Breast epithelium (tissue), 4 donors: ENCODE measurements at places on chromosomes 7 and 10.

DNA sequence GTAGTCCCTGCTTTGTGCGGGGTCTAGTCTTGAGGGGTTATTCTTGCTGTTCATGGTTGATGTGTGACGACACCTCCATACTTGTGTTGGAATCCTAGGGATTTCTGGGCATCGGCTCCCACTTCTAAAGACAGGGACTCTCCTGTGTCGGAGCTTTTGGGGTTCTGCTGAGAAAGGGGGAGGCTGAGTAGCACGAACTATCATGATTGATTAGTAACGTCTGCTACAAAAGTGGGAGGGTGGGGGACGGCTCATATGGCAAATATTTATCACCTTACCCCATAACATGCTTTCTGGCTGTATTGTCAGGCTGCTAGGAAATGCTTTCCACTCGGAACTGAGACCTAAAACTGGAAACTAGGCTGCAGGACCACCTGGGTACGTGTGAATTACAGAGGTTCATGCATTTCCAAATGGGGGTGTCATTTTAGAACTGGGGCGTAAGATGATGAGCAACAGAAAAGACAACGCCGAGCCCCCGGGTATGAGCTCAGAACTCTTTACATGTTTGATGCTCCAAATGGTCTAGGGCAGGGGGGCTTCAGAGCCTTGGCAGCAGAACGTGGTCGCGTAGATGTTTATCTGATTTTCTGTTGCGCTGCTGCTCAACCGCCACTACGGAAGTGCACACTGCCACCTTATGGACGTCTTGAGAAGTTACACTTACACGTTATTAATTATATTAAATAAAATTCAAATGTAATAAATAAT lies 15.1 kb upstream of the NME8 start:
- no peak for DNase-seq

DNA sequence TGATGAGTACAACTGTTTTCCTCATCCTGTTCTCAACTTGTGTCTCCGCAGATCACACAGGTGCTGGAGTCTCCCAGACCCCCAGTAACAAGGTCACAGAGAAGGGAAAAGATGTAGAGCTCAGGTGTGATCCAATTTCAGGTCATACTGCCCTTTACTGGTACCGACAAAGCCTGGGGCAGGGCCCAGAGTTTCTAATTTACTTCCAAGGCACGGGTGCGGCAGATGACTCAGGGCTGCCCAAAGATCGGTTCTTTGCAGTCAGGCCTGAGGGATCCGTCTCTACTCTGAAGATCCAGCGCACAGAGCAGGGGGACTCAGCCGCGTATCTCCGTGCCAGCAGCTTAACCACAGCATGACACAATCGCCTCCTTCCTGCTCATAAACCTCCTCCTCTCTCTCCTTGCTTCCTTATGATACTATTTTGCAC lies 126.7 kb upstream of the PRSS58 start:
- no peak for DNase-seq

- DNase-seq, result no peak
Observed at GRCh38 chr7:31335161-31335856, 5.2 kb downstream of the NEUROD6 start.

GRCh38 chr7:116363637-116364432 lies 135.7 kb upstream of the CAV2 start:
- no peak for DNase-seq

GRCh38 chr10:26860102-26860442 lies 686 bp downstream of the ABI1 start:
- DNase-seq, result peak; percentile 63

DNA sequence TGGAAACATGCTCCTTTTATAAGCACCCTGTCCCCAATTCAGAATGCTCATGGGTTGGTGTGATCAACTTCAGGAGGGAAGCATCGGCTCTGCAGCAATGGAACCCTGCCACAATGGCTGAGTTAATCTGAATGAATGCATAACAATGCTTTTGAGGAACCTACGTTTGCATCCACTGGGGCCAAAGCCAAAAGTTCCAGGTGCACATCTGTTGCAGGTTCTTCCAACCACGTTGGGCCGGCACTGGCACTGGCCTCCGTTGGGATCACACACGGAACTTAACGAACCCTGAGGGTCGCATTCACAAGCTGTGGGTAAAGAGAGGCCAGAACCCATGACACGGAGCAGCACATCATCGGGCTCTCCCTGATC lies 43.4 kb downstream of the LAMB1 start:
- DNase-seq, result no peak

DNA sequence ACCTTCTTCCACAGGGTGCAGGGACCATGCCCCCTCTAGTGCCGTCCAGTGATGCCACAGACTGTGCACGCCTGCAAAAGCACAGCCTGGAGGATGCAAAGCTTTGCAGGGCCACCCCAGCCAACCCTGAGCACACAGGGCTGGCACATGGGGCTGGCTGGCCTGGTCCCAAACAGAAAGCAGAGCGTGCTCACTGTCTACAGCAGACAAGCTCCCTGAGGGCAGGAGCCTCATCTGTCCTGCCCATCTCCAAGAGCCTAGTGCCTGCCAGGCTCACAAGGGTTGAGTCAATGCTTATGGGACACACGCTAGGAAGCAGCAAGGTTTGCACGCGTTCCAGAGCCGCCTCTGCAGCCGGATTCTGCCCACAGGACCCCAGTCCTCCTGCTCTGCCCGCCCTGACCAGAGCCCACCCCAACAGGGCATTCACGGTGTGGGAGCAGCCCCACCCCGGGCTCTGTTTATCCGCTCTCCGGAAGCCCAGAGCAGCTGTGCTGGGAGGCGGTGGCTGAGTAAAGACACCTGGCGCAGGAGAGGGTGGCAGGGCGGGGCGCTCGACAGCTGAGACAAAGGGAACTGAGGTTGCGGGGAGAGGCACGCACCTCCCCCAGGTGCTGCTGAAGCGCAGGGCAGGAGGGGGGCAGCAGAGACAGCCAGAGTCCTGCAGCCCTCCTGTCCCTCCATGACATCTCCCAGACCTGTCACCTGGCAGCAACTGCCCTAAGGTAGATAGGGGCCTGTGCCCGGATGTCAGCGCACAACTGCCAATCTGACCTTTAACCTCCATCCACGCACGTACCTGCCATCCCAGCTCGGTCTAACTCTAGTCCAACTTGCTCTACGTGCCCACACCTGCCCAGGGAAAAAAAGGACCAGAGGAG lies 4.3 kb downstream of the KCNH2 start:
- DNase-seq, result no peak

DNA sequence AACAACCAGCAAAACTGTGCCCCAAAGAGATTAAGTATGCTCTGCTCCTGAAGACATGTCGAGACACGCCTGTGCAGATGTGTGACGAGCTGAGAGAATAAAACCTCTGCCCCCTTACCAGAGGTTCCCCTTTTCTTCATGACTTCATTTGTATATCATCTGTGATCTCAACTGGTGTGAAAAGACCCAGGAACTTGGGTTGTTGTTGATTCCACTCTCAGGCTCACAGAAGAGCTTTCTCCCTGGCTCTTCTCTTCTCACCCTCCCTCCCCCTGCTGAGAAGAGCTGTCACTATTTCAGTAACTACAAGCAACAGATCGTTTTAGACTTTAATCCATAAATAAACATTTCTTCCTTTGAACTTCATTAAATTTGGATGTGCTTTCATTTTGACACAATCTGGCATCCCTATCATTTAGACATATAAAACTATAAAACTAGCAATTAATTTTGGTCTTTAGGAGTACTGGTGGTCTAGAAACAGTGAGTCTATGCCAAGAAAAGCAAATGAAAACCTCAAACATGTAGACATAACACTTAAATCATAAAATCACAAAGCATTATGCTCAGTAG lies 179.3 kb upstream of the FZD8 start:
- DNase-seq, result no peak

- DNase-seq, result no peak
Observed at GRCh38 chr7:16129431-16130110, 291.8 kb downstream of the CRPPA start.

DNA sequence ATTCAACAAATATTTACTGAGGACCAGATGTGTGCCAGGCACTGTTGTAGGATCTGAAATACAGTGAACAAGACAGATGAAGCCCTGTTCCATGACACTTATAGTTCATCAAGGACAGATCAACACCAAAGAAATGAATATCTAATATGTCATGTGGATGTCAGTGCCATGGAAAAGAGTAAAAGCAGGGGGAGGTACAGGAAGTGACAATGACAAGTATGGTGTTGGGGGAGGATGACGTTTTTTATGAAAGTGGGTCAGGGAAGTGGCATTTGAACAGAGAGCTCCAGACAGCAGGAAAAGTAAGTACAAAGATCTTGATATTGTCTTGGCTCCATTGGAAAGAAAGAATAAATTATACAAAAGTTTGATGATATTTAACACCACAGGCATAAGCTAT lies 7.0 kb upstream of the SFMBT2 start:
- DNase-seq, result no peak

GRCh38 chr7:43196379-43196778 lies 83.9 kb downstream of the HECW1 start:
- DNase-seq, result no peak

GRCh38 chr10:132551808-132552130 lies 14.2 kb downstream of the INPP5A start:
- DNase-seq, result no peak

- DNase-seq, result no peak
Observed at GRCh38 chr7:64892116-64892515, 11.0 kb upstream of the ZNF273 start.

DNA sequence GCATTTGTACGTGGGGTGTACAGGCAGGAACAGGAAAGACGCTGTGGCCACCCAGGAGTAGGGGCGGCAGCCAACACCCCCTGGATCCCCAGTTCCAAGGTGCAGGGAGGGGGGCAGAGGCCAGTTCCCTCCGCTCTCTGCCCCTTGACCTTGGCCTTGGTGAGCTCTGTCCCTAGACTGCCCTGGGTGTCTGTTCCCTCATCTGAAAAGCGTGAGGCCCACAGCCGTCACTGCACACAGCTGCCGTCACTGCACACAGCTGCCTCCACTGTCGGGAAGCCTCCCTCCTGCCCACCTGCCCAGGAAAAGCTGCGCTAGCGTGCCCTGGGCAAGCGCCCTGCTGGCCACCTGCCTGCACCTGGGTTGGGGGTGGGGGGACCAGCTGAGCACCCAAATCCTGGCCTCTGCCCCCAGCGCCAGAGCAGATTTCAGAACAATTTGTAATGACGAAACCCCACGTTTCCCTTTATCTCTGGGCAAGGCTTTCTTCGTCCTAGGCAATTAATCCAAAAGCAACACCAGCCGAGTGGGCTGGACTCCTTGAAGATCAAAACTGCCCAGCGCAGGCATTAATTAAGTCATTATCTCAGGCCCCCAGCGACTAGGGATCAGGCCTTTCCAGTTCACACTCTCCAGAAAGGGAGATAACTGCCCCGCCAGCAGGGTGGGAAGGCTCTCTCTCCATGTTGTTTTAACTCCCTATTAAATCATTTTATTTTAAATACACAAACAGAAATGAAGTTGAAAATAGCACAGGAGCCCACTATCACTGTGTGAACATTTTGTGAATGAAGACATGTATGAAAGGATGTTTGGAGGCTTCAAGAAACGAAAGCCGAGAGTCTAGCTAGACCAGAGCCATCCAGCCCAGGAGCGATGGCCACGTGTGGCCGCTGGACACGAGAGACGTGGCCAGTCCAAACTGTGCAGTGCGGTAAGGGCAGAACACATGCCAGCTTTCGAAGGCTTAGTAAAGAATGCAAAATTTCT lies 4.0 kb upstream of the PDGFA start:
- DNase-seq, result no peak

- no peak for DNase-seq
Observed at GRCh38 chr7:51590746-51591145, 274.1 kb upstream of the COBL start.

DNA sequence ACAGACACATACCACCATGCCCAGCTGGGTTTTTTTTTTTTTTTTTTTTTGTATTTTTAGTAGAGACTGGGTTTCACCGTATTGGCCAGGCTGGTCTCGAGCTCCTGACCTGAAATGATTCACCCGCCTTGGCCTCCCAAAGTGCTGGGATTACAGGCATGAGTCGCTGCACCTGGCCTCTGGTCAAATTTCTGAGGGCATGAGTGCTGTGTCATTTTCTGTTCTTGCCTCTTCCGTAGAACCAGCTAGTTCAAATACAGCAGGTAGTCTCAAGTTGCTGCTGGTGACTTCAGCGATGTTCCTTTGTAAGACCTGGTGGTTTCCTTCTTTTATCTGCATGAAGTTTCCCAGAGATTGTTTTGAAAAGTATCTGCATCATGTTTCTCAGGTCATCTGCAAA lies 134.8 kb upstream of the SHH start:
- DNase-seq, result no peak

- DNase-seq, result no peak
Observed at GRCh38 chr7:132993377-132994013, 88.4 kb downstream of the CHCHD3 start.

DNA sequence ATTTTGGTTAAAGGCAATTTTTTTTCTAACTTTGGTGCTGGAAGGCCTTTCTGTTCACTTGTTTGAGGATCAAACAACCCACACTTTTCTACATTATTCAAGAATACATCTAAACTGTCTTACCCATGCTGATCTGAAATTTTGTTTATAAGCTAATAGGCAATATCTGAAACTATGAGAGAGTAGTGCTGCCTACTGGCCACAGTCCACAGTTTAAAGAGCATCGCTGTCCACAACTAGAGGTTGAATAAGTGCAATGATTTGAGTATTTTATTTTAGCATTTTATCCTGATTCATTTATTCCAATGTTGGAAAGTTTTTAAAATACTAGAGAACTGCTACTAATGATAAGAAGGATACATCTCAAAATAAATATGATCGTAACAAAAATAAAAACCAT lies 306.9 kb downstream of the ELMO1 start:
- no peak for DNase-seq

DNA sequence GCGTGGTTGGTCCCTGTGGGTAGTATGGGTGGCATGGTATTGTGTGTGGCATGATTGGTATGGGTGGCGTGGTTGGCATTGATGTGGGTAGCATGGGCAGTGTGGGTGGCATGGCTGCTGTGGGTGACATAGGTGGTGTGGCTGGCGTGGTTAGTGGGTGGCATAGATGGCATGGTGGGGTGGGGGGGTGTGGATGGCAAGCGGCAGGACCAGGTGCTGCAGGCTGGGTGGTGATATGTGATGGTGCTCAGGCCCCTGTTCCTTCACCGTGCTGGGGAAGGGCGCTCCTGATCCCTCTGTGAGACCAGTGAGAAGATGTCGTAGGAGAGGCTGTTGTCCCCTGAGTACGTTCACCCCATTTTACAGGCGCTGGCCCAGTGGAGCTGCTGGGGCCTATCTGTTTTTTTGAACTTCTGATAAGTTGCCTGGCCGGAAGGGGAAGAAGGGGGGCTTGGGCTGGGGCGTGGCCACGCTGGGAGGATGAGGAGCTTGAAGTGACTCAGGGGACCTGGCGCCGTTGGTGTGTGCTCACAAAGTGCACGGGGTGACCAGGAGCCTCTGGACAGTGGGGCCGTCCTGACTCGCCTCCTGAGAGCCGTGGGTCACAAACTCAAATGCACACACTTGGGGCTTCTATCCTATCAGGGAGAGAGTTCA lies 17.5 kb downstream of the INPP5A start:
- no peak for DNase-seq

- DNase-seq, result no peak
Observed at GRCh38 chr7:33354201-33354600, 224.8 kb downstream of the BBS9 start.

DNA sequence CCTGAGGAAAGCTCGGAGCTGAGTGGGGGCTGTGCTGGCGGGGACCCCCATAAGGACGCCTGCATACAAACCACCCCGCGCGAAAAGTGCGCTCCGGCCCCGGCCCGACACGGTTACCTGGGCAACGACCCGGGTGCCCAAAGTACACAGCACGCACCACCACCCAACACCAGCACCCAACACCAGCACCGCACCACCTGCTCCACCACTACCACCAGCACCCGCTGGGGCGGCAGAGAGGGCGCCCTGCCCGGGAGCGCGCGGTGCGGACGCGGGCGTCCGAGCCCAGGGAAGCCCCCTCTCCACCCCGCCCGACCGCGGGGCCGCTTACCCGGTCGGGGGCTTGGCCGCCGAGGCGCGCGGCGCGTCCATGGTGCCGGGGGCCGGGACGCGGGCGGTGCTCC lies 345 bp downstream of the COBL start:
- DNase-seq, result peak; percentile 45
